ENCODE measurements at places on chromosomes 16 and 17.

- DNase-seq: peak; percentile 74
Observed at GRCh38 chr17:1764284-1764683, 2.4 kb downstream of the SERPINF1 start.

DNA sequence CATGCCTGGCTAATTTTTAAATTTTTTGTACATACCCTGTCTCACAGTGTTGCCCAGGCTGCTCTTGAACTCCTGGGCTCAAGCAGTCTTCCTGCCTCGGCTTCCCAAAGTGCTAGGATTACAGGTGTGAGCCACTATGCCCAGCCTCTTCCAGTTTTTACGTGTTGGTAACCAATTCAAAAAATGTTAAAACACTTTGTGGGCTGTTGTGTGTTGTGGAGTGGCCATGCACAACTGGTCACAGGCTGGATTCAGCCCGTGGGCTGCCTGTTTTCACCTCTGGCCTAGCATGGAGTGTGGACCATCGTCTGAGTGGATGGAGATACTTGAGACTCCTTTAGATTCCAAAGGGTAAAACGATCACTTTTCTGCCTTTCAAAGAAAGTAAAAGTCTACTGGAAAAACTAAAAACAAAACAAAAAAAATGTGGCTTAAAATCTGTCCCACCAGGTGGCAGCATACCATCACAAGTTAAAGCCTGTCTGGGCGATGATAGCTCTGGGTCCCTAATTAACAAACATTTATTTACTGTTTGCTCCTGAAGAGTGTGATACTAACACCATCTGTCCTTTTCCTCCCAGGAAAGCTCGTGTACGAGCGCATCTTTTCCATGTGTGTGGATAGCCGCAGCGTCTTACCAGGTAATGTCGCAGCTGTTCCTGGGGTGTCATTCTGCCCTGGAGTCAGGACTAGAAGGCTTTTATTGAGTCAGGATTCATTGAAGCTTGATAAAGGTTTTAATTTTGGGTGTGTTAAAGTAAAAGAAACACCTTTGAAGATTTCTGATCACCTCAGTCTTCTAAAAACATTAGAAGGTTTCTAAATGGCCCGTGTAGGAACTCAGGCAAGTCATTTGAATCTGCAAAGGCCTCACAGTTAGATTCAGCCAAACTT, 45.8 kb downstream of the VPS35L start:
- DNase-seq: peak; percentile 37

- peak; percentile 64 for DNase-seq
Observed at GRCh38 chr17:17349724-17350106, 46.5 kb downstream of the NT5M start.

DNA sequence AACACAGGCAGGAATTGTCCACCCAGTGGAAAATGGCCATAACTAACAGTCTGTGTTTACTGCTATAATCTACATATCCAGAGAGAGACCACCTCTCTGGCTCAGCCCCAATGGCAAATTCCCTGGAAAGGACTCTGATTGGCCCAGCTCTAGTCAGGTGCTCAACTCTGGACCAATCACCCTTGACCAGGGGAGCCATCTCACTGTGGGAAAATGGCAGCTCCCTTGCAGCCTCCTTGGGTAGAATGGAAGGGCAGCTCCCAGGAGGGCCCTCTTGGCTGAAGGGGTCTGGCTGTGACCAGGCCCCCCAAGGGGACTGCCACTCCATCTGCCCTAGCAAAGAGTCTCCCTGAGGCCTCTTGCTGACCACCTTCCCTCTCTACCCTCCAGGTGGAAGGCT, 3.1 kb downstream of the ALOX15B start:
- DNase-seq: no peak

DNA sequence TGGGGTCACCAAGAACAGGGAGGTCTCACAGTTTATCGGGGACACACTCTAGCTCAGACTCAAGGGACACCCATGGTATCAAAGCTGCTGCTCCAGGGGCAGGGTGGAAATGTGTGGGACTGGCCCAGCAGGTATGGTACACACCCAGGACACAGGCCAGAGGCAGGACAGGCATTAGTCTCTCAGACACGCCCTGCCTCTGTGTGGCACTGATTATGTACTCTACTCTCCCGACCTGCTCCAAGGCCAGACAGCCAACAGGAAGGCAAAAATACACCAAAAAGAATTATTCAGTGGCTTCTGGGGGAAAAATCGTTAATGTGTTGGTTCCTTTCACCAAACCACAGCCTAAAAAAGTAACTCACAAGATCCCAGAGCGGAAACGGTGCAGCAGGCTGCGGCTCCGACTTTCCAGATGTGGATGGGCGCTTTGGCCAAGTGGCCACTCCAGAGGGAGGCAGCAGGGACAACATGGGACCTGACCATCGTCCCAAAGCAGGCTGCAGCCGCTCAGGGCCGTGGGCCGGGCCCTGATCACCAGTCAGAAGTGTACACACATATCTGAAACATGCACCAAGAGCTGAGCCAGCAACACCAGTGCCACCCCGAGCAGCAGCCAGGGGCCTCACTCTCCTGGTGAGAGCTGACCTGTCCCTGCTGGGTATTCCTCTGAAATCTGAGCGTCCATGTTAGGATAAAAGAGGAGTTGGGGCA, 1.0 kb upstream of the SIRT7 start:
- DNase-seq: no peak

- DNase-seq: no peak
Observed at GRCh38 chr17:81364278-81365147, 30.7 kb upstream of the BAHCC1 start.

DNA sequence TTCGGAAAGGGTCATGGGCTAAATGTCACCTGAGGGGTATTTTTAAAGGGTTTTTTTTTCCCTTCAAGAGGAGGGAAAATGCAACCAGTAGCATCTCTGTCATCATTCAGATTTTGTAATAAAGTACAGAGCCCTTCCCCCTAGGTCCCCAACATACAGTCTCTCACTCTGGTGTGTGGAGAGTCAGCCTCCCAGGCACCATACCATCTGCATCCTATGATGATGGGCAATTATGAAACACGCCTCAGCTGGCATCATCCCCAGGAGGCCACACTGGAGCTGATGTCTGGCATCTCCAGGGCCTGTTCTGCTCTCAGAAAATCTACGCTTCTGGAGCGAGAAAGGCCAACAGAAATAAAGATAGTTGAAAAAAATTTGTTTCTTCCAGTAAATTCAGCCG, 32.0 kb downstream of the TBX4 start:
- no peak for DNase-seq

- no peak for DNase-seq
Observed at GRCh38 chr16:31183432-31184428, 3.8 kb downstream of the FUS start.

- DNase-seq: peak; percentile 69
Observed at GRCh38 chr16:65070831-65071432, 50.9 kb downstream of the CDH11 start.

- no peak for DNase-seq
Observed at GRCh38 chr16:27365142-27366089, 36.6 kb upstream of the IL21R start.

DNA sequence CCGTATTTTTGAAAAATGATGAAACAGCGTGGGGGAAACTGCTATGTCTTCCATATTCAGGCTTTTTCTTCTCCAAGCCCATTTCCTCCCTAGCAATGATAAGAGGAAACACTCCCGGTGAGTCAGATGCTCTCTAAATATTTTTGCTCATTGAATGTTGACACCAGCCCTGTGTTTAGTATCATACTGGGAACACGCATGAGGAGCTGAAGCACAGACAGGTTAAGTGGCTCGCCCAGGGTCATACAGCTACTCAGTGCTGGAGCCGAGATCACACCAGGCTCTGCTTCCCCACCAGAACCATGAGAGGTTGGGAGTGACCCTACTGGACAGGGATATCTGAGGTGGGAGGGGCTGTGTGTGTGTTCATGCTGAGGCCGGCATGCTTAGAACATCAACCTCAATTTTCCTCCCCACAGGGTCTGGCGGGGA, 37.8 kb upstream of the ADGRG1 start:
- no peak for DNase-seq

- no peak for DNase-seq
Observed at GRCh38 chr16:52963212-52963854, 89.4 kb downstream of the CHD9NB start.

GRCh38 chr17:14158707-14159106, 78.0 kb downstream of the CDRT15 start:
- DNase-seq: no peak

DNA sequence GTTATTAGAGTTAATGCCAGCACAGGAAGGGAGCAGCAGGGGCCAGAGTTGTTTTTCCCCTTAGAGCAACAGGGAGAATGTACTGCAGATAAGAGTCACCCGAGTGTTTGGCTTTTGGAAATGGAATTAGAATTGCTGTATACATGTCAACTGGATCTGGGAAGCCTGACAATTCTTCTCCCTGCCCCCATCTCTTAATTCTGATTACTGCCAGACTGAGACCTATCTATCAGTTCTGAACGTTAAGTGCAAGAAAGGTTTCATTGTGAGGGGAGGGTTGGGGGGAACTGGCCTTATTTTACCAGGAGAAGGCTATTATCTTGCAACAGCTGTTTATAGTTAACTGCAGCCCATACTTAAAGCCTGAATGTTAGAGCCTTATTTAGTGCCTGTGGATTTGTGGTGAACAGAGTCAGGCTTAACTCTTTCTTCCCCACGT, 424.5 kb upstream of the CDH11 start:
- DNase-seq: no peak

- DNase-seq: no peak
Observed at GRCh38 chr17:36686123-36686669, 84.8 kb downstream of the MRM1 start.

GRCh38 chr17:633641-634101, 81.0 kb downstream of the VPS53 start:
- peak; percentile 51 for DNase-seq

DNA sequence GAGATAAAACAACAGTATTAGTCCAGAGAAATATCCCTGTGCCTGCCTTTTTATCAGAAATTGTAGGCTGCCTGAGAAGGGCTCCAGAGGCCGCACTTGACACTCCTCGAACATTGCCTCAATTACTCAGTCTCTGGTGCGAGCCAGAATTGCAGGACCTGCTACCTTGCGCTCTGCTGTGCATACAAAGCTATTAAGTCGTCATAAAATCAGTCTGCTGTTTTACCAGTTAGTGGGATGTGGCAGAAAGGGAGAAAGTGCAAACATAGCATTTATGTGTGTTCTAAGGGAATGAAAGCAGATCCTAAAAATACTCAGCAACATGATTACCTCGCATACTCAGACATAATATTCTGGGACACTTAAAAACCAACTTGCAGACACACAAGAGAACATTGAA, 70.6 kb downstream of the TMC6 start:
- DNase-seq: no peak

- peak; percentile 75 for DNase-seq
Observed at GRCh38 chr17:42200706-42201457, 6.6 kb upstream of the GHDC start.

GRCh38 chr16:75452464-75453190, 11.9 kb downstream of the TMEM170A start:
- no peak for DNase-seq

DNA sequence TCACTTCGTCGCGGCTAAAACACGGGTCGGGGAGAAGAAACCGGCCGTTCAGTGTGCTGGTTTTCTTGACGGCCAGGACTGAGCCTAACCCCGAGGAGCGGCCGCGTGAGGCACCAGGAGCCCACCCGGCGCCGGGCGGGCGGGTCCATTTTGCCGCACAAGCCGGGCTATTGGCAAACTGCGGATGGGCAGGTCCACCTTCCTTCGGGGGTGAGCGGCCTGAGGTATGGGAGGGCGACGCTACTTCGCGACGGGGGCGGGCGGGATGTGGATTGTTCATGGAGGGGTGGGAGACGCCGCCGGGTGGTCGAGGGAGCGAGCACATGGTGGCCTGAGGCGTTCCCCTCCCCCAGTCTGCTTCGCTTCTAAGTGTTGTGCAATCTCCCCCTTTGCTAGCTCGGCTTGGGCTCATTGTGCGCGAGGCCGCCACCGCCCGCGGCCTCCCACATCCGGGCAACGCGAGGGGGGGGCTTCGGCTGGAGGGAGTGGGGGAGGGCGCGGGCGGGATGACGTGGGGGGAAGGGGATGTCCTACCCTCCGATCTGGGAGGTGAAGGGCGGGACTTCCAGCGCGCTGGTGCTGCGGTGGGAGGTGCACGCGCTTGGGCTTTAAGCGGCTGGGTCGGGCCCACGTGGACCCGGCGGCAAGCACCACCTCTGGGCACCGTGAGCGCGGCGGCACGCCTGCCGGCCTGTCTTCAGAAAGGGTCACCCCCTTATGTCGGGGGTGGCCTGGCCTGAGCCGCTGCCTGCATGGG, 5.9 kb upstream of the CD68 start:
- peak; percentile 92 for DNase-seq

GRCh38 chr17:71024172-71024571, 854.8 kb downstream of the KCNJ2 start:
- no peak for DNase-seq

GRCh38 chr17:13338421-13338820, 263.3 kb downstream of the HS3ST3A1 start:
- DNase-seq: no peak

GRCh38 chr17:49288388-49288787, 57.8 kb upstream of the PHOSPHO1 start:
- no peak for DNase-seq

- peak; percentile 65 for DNase-seq
Observed at GRCh38 chr16:4693956-4694641, 737 bp downstream of the NUDT16L1 start.

- no peak for DNase-seq
Observed at GRCh38 chr17:8841844-8842243, 25.6 kb downstream of the PIK3R6 start.

DNA sequence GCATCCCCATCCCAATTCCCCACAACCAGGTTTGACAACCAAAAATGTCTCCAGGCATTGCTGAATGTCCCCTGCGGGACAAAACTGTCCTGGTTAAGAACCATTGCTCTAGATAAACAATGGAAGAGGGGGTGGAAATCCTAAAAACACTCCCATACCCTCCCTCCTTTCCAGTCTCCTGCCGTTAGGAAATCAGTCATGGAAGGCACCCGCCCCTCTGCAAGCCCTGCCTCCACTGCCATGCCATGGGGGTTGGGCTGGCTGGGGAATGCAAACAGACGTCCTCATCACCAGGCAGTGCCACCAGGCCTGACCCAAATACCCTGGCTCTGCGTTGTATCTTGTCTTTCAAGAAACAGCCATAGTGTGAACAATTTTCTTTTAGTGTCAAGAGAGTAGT, 57.5 kb downstream of the CYTH1 start:
- no peak for DNase-seq

DNA sequence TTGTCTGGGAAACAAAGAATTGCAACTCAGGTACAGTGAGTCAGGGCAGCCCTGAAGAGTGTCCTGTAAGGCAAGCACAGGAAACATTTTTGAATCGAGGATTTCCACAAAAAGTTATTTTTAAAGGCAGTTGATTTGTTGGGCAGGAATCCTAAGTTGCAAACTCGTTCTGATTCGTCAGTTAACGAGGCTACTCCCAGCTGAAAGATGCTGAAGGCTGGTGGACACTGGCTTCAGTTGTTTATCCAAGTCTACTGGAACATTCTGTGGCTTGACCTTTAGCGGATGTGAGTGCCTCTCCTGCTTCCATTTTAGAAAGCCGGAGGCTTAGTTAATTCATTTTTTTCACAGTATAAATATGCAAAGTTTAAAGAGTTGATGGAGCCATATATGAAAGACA, 84.2 kb downstream of the KCNJ12 start:
- DNase-seq: no peak

GRCh38 chr17:75970011-75970523, 8.9 kb downstream of the ACOX1 start:
- DNase-seq: no peak
